ENCODE measurements at places on chromosomes 13 and 19. TPM values are rescaled to one million over a fixed set of nuclear protein-coding genes. Genes with fewer than 3 reads are reported as not detected.
A peak's percentile ranks its signal among the peaks of the same experiment; 100 is the strongest.

Gene PTPRH
- total RNA-seq, result 0.45 TPM

DNA sequence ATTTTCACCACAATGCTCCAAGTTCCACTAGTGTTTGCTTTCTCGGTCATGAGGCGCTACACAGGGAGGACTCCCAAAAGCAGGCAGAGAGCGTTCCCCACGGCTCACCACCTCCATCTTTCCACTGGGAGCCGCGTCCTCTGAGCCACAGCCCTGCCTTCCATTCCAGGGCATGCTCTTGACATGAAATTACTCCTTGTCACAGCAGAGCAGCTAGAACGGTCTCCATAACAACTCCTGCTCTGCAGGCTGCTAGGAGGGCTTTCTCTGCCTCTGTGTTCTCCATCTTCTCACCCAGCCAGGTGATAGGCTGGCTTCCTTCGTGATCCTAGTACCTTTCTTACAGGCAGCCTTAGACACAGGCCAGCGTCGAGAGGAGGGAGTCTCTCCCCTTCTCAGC is 171.8 kb upstream of the UBL3 start:
- DNase-seq, result no peak

GRCh38 chr13:32471187-32471922 is 43.4 kb upstream of the N4BP2L1 start:
- no peak for DNase-seq

Gene MIA
- not detected for total RNA-seq

- peak; percentile 76 for DNase-seq
Measured at GRCh38 chr19:16446724-16447368, 24.9 kb downstream of the EPS15L1 start.

DNA sequence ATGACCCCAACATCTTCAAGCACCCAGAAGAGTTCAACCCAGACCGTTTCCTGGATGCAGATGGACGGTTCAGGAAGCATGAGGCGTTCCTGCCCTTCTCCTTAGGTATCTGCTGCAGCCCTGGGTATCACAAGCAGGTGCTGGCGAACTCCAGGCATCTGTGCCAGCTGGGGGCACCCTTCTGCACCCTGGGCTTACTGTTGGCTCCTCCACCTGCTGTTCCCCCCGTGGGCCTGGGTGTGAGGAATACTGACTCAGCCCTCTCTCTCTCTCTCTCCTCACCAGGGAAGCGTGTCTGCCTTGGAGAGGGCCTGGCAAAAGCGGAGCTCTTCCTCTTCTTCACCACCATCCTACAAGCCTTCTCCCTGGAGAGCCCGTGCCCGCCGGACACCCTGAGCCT is 13.0 kb downstream of the CYP2S1 start:
- no peak for DNase-seq

DNA sequence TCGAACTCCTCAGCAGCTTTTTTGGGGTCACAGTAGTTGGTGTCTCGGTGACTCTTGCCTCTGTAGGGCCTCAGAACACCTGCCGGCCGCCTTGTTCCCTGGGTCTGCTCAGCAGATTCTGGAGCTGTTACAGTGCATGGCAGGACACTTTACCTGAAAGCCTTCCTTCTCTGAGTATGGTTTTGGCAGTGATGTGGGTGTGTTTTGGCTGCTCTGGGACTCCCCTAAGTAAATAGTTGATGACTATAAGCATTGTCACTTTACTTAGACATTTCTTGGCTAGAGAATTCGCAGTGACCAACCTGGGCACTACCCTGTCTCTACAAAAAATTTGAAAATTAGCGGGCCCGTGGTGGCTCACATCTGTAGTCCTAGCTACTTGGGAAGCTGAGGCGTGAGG is 7.0 kb downstream of the MAU2 start:
- DNase-seq, result no peak

DNA sequence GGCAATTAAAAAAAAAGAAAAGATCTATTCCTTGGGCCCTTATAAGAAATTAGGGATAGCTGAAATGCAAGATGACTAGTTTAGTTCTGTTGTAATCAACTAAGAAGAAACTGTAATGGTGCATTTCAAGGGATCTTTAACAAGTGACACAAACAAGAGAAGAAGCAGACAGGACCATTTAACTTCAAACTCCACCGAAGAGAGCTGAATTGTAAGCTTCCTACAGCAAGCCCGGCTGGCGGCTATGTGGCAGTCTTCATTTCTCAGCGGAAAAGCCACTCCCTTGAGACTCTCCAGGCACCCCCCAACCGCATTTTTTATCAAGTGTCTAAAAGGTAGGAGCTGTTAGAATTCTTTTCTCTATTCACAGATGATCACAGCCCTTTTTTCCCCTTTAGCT is 305.2 kb upstream of the ZNF507 start:
- DNase-seq, result no peak

DNA sequence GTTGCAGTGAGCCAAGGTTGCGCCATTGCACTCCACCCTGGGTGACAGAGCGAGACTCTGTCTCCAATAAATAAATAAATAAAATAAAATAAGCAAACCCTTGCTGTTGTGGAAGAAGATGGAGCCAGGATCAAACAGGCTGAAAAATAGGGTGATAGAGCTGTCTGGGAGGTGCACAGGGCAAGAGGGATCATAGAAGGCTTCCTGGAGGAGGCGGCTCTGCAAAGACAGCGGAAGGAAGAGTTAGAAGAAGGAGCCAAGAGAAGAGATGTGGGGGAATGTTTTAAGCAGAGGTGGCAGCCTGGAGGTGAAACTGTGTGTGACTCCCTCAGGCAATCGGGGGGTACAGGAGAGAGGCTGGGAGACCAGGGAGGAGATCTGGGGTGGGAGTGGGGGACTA is 40.6 kb downstream of the ZNRF4 start:
- DNase-seq, result no peak

DNA sequence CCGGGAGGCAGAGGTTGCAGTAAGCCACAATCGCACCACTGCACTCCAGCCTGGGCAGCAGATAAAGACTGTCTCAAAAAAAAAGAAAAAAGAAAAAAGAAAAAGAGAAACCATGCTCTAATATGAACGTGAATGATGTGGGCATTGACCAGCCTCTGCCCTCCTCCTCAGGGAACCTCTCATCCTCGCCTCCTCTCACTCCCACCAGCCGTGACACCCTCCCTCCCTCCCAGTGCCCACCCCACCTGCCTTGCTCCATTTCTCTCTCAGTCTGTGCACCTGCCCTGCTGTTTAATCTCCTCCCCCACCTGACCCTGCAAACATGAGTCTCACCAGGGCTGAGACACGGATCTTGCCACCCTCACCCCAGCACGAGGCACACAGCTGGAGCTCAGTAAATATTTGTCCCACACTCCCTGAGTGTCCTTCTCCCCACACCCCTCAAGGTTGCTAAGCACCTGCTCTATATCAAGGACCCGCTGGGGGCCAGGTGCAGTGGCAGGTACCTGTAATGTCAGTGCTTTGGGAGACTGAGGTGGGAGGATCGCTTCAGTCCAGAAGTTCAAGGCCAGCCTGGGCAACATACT is 7.5 kb upstream of the BCAT2 start:
- DNase-seq, result no peak

Gene ZNF573
- 6.2 TPM for total RNA-seq

- peak; percentile 58 for DNase-seq
Measured at GRCh38 chr13:40275636-40276035, 390.8 kb downstream of the FOXO1 start.

Gene GJB2
- total RNA-seq, result not detected

Gene OR4F17
- not detected for total RNA-seq

Gene FCAR
- not detected for total RNA-seq

Gene LYL1
- total RNA-seq, result 2.0 TPM

Gene TRMT1
- 45.7 TPM for total RNA-seq

Gene TOMM40
- 96.7 TPM for total RNA-seq

GRCh38 chr13:105514401-105514800 is 1021.1 kb downstream of the EFNB2 start:
- DNase-seq, result no peak

Gene PEX11G
- total RNA-seq, result 1.2 TPM

DNA sequence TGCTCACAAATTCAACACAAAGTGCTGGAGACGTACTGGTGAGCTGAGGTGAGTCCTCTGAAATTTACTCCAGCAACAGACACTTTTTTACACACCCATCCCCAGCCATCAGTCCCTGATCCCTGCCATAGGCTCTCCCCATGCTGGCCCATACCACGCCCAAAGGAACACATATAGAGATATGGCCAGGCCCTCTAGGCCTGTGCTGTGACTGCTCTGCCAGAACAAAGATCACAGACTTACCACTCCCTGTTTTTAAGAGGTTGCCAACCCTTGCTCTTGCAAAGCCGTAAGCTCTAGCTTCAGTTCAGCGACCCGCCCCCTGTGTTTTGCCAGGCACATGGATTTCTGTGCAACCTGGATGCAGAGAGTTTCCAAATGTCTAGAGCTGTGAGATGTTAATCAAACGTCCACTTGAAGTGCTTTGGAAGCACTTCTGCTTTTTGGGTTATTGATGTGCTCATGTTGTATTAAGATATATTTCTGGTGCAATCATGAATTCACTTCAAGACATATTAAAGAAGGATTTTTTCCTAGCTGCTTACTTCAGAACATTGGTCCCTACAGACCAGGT is 59.7 kb downstream of the DLEU7 start:
- DNase-seq, result no peak

Gene LMTK3
- 0.86 TPM for total RNA-seq

GRCh38 chr13:40640845-40641458 is 25.5 kb downstream of the FOXO1 start:
- DNase-seq, result no peak

Gene STAP2
- total RNA-seq, result 2.1 TPM

Gene UQCR11
- 319 TPM for total RNA-seq

DNA sequence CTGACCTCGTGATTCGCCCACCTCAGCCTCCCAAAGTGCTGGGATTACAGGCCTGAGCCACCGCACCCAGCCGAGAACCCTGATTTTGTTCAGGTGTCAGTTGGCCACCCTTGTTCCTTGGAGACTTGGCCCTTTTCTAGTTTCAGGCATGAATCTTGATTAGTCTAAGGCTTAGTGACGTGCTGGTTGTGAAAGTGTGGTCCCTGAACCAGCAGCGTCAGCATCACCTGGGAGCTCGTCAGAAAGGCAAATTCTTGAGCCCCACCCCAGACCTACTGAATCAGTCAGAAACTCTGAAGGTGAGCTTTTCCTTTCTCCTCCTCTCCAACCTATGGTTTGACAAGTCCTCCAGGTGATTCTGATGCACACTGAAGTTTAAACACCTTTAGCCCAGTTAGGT is 35.2 kb downstream of the CACNG6 start:
- no peak for DNase-seq

DNA sequence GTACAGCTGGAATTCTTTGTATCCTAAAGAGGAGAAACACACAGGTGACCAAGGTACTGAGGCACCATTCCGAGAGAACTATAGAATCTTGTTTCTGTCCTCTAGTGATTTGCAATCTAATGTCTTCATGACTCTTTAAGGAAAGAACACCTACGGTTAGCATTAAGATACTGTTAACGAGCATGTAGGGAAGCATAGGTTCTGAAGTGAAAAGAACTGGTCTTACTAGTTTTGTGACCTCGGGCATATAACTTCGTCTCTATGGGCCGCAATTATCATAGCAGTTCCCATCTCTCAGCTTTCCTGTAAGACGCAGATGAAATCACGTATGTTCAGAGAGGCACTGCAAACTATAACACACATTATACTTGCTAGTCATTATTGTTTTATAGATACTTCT is 193.0 kb upstream of the NBEA start:
- no peak for DNase-seq

DNA sequence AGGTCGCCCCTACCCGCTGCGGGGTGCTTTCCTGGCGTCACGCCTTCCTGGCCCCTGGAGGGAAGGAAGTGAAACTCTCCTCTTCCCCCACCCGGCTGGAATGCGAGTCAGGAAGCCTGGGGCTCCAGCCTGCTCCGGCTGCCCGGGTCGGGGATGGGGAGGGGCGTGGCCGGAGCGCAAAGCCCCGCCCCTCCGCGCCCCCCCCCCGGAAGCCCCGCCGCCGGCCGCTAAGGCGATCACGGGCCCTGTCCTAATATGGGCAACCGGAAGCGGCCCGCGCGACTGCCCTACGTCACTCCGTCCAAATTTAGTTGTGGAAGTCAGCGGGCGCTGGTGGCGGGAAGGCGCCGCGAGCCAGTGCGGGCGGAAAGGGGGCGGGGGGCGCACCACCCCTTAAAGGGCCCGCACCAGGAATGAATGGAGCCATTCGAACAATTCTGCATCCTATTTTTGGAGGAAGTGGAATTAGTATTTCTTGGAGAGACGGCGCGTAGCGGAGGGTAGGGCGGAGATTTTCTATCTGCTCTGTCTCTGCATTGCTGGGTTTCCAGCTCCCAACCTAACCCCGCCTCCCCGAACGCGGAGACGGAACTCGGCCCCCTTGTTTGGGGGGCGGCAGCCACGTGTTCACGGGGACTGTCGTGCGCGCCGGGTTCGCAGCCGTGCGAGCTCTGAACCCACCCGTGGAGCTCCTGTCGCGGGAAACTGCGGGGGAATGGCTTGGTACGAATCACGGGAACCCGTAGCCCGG is 1.6 kb downstream of the IER2 start:
- peak; percentile 95 for DNase-seq

GRCh38 chr19:40745402-40745780 is 4.9 kb downstream of the ACTMAP start:
- no peak for DNase-seq

DNA sequence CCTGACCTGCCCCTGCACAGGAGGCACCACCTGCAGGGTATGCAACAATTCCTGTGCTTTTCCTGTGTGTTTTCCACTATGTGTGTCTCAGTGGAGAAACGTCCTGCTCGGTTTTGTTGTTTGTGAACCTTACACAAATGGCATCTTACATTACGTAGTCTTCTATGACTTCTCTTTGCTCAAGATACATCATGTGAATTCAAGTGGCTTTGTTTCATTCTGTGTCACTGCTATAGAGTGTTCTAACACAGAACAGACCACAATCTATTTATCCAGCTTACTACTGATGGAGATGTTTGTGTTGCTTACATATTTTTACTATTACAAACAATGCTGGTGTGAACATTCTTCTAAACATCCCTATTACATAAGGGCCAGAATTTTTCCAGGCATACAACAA is 97.7 kb downstream of the ANKRD10 start:
- no peak for DNase-seq

GRCh38 chr13:69264362-69265334 is 843.0 kb upstream of the ATXN8OS start:
- no peak for DNase-seq

DNA sequence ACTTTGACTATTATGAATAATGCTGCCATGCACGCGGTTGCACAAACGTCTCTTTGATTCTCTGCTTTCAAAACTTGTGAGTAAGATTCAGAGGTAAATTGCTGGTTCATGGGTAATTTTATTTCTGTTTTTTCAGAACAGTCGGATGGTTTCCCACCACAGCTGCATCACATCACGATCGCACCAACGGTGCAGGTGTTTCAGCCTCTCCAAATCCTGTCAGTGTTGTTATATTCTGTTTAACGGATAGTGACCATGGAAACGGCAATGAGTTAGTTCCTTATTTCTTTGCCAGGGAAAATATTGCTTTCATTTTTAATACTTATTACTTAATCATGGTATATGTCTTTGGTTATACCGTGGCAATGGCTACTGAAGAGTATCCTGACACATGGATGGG is 19.1 kb upstream of the ZNF835 start:
- DNase-seq, result no peak

GRCh38 chr19:18339723-18340122 is 675 bp upstream of the PGPEP1 start:
- peak; percentile 10 for DNase-seq

Data from HFFc6 (cell line).